ENCODE measurements at places on chromosomes 11 and 22.
A peak's percentile ranks its signal among the peaks of the same experiment; 100 is the strongest.

DNA sequence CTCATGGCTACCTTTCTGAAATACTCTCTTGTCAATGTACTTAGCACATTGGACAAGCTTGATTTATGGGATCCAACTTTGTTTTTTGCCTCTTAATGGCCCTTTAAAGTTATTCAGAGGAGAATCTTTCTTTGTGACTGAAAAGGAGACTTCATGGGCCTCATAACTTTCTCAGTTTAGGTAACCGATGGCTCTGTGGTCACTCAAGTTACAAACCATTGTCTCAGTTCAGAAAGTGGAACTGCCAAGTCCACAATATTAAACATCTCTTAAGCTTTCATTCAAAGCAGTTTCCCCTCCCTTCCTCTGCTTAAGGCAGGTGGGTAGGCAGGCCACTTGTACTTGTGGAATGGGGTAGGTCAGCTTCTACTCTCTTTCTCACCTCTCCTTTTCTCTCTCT lies 12.3 kb upstream of the ARL14EP start:
- DNase-seq, result no peak

- DNase-seq, result no peak
Measured at GRCh38 chr11:1099519-1100355, 25.1 kb downstream of the MUC2 start.

DNA sequence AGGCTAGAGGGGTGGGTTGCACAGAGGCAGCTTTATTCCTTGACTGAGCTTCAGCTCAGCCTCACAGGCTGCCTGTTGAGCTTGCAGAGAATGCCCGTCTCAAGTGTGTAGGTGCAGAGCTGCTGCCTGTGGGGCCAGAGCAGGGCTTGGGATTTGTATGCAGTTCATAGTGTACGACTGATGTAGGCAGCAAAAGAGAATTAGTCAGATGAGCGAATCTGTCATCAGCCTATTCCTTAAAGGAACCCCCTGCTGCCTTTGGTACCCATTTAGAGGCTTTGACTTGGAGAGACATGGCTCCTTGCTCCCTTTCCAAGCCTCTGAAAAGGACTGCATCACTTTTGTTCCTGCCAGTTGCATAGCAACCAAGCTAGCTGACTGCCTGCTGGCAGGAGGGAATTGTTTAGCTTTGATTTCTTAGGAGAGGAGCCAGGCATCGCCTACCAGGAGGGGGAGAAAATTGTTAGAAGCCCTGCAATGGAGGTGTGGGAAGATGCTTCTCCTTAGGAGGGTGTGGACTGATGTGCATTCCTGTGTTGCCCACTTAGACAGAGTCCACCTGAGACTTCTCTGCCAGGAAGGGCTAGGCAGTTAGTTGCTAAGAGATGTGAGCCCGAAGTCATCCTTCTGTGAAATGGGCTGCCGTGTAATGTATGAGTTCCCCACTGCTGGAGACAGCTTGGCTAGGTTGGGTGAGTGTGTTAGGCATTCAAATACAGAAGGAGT lies 10.9 kb downstream of the ACO2 start:
- no peak for DNase-seq

DNA sequence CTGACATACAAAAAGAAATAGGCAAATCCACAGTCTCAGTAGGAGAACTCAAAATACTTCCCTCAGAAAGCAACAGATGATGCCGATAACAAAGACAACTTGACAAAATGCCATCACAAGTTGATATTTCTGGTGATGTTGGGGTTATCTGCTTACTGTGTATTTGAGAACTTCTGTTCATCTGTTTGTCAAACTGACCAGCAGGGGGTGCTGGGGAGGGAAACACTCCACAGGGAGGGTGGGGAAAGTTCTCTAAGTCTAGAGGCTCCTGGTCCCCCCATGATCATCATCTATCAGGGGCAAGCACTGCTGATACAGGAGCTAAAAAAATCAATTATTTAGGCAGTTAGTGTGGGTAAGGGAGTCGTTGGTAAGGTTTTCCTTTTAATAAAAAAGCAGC lies 19.2 kb downstream of the GLYATL1 start:
- peak; percentile 56 for DNase-seq

GRCh38 chr11:9089061-9089460 lies 2.3 kb downstream of the SCUBE2 start:
- DNase-seq, result no peak

- no peak for DNase-seq
Measured at GRCh38 chr11:94751218-94751609, 16.9 kb upstream of the AMOTL1 start.

DNA sequence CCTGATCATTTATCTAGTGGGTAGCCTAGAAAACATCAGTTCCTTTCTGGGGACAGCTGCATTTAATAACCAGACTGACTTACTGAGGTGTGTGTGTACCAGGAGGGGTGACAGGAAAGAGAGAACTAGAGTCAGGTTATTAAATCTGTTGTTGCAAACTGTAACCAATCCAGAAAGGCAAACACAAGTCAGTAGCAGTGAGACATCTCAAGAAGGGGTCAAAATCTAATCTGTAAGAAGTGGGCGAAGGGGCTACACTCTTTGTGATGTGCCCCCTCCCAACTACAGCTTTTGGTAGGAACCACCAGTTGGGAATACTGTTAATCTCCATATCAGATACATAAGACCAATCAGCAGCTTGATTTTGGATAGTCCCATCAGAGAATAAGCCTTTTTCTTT lies 26.3 kb downstream of the CUL5 start:
- DNase-seq, result no peak

DNA sequence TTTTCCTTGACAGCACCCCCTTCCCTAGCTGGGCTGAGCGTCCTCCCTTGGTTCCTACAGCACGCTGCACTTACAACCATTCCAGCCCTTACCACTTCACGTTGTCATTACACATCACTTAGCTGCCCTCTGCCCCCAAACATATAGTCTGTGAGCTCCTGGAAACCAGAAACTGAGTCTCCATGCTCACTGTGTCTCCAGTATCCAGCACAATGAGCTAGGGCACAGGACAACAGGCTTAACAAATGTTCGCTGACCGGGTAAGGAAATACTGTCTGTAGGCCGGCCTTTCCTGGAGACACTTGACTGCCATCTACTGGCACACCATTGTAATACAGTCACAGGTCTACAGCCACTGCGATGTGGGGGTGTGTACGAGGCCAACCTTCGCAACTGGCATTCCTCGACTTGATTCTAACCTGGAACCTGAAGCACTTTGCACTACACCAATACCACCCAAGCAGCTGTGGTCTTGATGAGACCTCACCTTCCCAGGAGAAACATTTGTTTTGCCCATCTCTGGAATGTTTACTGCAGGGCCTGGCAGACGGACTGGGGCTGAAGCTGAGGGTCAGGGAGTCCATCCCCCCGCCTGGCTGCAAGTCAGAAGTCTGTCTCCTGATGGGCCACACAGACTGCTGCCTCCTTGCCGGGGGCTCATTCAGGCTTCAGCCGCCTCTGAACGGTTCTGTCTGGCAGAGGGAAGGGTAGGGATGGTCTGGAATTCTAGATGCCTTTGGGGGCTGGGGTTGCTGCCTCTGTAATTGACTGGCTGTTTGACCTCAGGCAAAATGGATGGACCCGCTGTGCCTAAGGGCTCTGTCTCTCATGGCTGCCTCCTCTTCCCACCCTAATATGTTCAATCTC lies 72.0 kb downstream of the SYN3 start:
- peak; percentile 37 for DNase-seq

- no peak for DNase-seq
Measured at GRCh38 chr11:1078191-1078601, 3.5 kb downstream of the MUC2 start.

GRCh38 chr11:31437742-31438435 lies 68.2 kb downstream of the DNAJC24 start:
- no peak for DNase-seq

Data from CD8-positive, alpha-beta T cell (primary cell).